ENCODE measurements at places on chromosomes 4 and X.

DNA sequence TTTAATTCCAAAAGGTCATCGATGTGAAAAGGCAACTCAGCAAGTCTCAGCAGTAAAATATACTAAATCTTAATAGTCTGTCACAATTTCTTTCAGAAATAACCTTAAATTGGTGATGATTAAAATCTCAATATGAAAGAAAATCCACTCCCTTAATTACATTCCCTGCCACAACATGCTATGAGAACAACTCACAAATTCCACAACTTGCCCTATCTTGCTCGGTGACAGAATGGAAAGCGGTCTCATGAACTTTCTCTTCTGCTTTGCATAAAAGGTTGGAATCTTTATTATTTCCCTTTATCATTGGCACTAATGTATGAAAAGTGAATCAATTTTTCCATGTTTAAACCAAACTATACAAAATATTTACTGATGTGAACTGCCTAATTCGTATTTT lies 380.8 kb downstream of the TMA16 start:
- no peak for DNase-seq

GRCh38 chr4:43932448-43932847 lies 516.2 kb downstream of the KCTD8 start:
- no peak for DNase-seq

- no peak for DNase-seq
Observed at GRCh38 chr4:184392316-184392715, 82.0 kb downstream of the IRF2 start.

DNA sequence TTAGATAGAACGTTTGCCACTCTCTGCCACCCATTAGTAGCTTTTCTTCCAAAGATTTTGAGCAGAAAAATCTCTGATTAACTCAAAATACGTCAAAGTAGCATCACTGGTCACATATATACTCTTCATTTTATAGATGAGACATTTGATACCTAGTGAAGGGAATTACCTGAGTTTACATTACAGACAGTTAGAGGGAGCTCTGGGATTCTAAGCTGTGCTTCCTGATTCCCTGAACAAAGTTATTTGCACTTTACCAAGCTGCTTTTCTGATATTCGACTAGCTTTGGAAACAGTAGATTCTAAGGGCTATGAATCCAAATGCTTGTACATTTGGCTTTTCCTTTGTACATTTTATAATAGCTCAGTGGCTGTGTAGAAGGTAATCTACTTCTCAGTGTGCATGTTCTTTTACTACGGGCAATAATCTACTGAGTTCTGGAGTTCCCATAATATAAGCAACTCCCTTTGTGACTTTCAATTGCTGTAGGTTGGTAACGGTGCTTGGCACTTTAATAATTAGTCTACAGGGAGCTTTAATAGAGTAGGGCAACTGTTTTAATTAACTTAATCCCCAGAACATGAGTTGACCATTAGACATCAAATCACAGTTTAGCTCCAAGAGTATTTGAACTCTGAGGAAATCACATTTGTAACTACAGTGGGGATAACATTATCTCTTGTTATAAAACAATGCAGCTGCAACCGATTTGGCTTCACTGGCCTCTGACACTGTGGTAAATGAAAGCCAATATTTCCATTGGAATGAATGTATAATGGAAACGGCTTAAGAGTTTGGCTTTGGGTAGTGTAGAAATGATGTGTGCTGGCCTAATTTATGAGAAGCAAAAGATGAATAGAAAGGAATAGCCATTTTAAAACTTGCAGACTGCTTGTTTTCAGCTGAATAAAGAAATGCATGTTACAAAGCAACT lies 1602.4 kb downstream of the STIM2 start:
- no peak for DNase-seq

GRCh38 chr4:67236788-67237187 lies 308.5 kb downstream of the CENPC start:
- no peak for DNase-seq

GRCh38 chr4:80610845-80611677 lies 275.5 kb downstream of the CFAP299 start:
- DNase-seq: no peak

GRCh38 chrX:40314070-40314469 lies 216.3 kb upstream of the BCOR start:
- no peak for DNase-seq

- no peak for DNase-seq
Observed at GRCh38 chr4:170202721-170203120, 113.0 kb upstream of the AADAT start.

GRCh38 chr4:172758586-172759340 lies 409.8 kb upstream of the GALNT7 start:
- DNase-seq: no peak

GRCh38 chrX:110327336-110327735 lies 9.5 kb upstream of the AMMECR1 start:
- DNase-seq: no peak

DNA sequence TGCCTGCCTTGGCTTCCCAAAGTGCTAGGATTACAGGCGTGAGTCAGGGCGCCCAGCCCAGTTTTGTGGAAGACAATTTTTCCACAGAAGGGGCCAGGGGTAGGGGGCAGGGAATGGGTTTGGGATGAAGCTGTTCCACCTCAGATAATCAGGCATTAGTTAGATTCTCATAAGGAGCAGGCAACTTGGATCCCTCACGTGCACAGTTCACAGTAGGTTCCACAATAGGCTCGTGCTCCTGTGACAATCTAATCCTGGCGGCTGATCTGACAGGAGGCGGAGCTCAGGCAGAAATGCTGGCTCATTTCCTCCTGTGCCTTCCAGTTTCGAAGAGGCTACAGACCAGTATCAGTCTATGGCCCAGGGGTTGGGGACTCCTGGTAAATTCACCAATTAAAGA lies 491.6 kb upstream of the AADAT start:
- no peak for DNase-seq

- DNase-seq: no peak
Observed at GRCh38 chr4:152784490-152785350, 5.0 kb downstream of the ARFIP1 start.

- no peak for DNase-seq
Observed at GRCh38 chr4:74660866-74661265, 133.5 kb downstream of the BTC start.

DNA sequence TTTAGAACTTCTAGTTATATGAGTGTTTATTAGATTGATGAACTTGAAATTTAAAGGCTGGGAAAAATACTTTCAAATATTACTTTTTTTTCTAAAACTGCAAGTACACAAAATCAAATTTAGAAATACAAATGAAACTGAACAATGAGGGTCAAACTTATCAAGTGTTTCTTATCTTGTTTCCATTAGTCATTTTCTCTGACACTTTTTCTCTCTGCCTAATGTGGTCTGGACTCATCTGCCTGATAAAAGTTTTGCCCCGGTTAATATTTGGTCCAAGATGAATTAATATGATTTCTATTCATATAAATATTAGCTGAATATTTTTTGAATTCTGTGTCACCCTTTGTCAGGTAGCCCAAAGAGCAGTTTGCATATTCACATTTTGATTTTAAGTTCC lies 8.7 kb upstream of the HPGDS start:
- DNase-seq: no peak

DNA sequence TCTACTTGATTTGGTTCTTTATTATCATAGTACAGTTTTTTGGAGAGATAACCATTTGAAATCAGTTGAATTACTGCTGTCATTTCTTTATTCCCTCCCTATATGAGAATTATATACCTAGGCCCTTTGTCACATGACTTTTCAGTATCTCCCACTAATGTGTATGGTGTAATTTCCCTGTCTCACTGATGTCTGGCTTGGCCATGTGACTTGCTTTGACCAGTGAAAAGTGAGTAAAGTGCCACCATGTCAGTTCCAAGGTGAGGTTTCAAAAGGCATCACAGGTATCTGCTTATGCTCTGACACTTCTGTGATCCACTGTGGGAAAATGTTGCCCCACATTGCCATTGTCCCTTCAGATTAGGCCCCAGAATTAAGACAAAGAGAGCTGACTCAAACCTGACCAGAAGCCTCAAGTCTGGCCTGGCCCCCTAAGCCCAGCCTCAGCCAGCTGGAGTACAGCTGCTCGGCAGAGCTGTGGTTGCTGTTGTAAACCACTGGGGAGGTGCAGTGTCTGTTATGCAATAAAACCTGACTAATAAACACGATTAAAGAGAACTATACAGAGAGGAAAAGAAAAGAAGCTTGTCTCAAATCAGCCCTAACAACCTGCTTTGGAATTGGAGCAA lies 27.5 kb downstream of the SETD7 start:
- no peak for DNase-seq

DNA sequence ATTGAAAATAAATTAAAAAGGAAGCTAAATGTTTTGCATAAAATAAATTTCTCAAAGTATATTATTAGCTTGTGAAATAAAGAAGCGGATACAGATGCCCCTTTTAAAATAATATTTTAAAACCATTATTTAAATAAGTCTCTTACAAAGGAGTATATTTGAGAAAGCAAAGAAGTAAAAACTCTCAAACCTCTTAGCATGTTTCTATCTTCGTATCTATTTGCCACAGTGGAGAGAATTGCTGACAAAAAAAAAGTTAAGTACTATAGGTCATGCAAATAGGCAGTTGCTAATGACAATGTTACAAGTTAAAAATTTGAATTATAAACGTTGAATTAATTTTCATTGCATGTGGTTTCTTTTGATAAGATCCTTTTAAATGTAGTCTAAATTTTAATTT lies 44.5 kb upstream of the PDGFRA start:
- DNase-seq: no peak

DNA sequence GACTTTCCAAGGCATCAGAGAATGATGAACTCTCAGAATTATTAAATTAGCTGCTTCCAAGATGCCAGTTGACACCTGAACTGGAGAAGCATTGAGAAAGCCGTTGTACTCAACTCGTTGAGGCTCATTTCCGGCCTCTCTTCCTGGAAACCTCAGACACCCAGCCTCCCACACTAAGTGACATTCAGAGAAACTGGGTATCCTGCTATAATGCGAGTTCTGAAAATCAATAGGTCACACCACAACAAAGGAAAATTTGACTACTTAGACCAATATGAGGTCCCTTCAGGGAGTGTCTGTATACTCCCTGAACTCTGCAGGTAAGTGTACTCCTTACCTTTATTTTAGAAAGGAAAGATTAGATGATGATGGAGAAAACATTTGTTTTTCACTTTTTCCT lies 51.2 kb downstream of the ENPEP start:
- no peak for DNase-seq

DNA sequence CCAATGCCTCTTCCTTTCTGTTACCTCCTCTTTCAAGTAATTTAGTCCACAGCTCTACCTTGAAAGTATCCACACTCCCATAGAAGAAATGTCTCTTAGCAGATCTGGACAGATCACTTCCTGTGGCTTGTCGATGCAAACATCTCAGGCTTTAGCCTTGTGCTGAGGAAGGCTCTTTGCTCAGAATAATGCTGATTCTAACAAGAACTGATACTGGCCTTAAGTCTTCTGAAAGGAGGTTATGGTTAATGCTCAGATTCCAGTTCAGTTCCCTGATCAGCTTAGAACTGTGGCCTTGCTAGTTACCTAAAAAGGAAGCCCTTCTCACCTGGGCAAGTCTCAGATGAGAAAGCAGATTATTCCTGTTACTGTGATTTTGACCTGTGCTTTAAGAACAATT lies 230.1 kb upstream of the FAT4 start:
- no peak for DNase-seq

DNA sequence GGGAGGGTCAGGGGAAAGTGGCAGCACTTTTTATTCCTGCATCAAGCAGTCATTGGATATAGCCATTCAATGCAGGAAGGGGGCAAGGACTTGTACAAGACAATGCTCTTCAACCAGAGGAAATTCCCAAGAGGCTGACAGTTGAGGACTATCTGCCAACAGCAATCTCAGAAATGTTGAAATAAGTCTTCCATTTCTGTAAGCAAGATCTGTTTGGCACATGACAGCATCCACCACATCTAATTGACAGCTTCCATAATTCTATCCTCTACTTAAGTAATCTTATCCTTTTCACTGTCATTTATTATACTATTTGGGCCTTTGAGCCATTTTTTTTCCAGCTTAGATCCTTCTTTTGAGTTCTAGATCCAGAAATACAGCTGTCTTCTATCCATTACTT lies 110.7 kb downstream of the CFAP299 start:
- DNase-seq: no peak

- no peak for DNase-seq
Observed at GRCh38 chr4:107718351-107718965, 1.6 kb downstream of the PAPSS1 start.

DNA sequence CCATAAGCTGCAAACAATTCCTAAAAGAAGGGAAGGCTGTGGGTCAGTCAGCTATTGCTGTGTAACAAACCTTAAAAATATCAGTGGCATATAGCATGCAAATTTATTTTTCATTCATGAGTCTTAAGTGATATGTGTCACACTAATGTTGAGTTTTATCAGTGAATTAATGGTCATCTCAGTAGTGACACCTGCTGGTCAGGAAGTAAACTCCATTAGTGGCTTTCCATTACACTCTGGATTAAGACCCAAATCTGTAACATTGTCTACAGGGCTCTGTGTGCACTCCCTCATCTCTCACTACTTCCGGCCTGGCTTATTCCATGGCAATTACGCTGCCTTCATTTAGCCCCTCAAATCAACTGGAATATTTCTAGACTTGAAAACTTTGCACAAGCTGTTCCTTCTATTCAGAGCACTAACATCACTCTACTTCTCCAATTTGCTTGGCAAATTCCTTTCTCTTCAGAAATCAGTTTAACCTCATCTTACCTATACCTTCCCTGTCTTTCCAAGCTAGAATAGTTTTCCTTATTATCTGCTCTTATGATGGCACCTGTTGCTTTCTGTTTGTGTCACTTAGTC lies 217.3 kb upstream of the TAPT1 start:
- no peak for DNase-seq

GRCh38 chrX:130676861-130677260 lies 226.1 kb downstream of the ENOX2 start:
- no peak for DNase-seq

DNA sequence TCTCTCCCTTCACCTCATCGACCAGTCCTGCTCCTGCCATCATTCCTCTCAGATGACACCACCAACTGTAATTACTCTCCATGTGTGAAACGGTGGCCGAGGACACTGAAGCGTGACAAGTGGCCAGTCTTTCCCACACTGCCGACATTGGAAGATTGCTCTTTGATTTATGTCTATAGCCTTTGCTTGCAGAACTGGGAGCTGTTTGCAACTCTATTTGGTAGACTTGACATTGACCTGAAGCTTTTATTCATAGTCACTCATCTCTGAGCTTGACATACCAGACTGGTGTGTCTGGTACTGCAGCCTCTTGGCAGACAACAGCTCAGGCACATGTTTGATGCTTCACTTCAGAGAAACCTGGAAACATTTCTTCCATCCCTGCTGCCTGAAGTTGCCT lies 121.8 kb upstream of the GALNT7 start:
- DNase-seq: no peak

- DNase-seq: no peak
Observed at GRCh38 chr4:148391056-148391455, 51.2 kb downstream of the NR3C2 start.

GRCh38 chr4:121951521-121952110 lies at the start of gene TRPC3:
Gene TRPC3 (minus strand): TSS chr4:121952060. CDS start chr4:121951680, 380 bp downstream.
- peak; percentile 12 for DNase-seq

- no peak for DNase-seq
Observed at GRCh38 chr4:25790024-25790423, 72.8 kb downstream of the SEL1L3 start.

- no peak for DNase-seq
Observed at GRCh38 chr4:82031376-82031927, 342.3 kb downstream of the HNRNPD start.
